ENCODE measurements at places on chromosomes 2 and 18.

- DNase-seq: no peak
Measured at GRCh38 chr2:112793449-112793978, 9.2 kb upstream of the IL1A start.

GRCh38 chr2:178506524-178506923 is 26.3 kb downstream of the PLEKHA3 start:
- DNase-seq: no peak

- DNase-seq: no peak
Measured at GRCh38 chr2:201130524-201131186, 14.7 kb downstream of the CFLAR start.

GRCh38 chr2:210190345-210190744 is 19.1 kb upstream of the KANSL1L start:
- no peak for DNase-seq

GRCh38 chr2:43139996-43140621 is 86.3 kb downstream of the ZFP36L2 start:
- DNase-seq: no peak

GRCh38 chr2:216578325-216578724 is 54.9 kb upstream of the IGFBP2 start:
- DNase-seq: no peak

GRCh38 chr2:100984892-100985307 is 17.2 kb upstream of the RPL31 start:
- peak; percentile 53 for DNase-seq

- no peak for DNase-seq
Measured at GRCh38 chr2:30239308-30239985, 8.1 kb downstream of the LBH start.

DNA sequence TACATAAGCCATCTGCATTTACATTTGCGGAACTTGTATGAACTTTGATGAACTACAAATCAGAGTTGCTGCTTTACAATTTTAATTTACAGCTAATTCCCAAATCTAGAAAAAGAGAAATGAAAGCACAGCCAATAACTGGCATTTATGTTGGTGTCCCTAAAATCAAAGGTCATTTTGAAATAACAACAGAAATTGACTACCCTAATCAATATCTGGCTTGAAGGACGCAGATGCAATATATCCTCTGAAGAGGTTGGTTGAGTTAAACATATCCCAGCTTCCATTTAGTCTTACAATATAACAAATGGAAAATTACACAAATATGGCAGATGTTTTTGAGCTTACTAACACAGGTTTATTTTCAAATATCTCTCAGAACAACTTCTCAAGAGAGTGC is 177.5 kb downstream of the KCNJ3 start:
- no peak for DNase-seq

DNA sequence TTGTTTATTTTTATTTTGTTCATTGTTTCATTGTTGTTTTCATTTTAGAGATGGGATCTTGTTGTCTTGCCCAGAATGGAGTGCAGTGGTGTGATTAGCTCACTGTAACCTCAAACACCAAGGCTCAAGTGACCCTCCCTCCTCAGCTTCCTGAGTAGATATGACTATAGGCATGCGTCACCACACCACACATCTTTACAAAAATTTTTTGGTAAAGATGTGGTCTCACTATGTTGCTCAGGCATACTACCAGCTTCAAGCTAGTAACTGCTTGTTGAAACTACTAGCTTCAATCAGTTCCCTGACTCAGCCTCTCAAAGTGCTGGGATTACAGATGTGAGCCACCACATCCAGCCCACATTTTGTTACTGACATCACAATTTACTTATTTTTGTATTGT is 14.8 kb downstream of the FAM237A start:
- no peak for DNase-seq

GRCh38 chr2:119011162-119011909 is 69.3 kb downstream of the MARCO start:
- DNase-seq: peak; percentile 28

DNA sequence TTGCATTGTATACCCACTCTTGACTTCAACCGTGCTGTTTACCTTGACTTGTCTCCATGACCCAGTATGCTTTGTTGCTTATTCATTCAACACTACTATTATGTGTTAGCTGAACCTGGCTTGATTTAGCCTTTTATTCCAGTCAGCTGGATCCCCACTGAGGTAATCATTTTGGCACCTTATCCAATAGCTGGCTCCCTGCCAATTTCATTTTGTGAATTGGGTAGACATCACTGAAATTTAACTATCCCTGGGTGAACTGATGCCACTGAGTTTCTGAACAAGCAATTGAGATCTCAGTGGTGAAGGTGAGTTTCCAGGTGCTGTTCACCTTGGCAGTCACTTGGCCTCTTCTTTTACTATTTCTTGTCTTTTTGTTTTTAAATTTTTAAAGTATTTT is 584.3 kb downstream of the ADCYAP1 start:
- DNase-seq: no peak

- DNase-seq: no peak
Measured at GRCh38 chr2:18861951-18862350, 272.6 kb upstream of the NT5C1B start.

DNA sequence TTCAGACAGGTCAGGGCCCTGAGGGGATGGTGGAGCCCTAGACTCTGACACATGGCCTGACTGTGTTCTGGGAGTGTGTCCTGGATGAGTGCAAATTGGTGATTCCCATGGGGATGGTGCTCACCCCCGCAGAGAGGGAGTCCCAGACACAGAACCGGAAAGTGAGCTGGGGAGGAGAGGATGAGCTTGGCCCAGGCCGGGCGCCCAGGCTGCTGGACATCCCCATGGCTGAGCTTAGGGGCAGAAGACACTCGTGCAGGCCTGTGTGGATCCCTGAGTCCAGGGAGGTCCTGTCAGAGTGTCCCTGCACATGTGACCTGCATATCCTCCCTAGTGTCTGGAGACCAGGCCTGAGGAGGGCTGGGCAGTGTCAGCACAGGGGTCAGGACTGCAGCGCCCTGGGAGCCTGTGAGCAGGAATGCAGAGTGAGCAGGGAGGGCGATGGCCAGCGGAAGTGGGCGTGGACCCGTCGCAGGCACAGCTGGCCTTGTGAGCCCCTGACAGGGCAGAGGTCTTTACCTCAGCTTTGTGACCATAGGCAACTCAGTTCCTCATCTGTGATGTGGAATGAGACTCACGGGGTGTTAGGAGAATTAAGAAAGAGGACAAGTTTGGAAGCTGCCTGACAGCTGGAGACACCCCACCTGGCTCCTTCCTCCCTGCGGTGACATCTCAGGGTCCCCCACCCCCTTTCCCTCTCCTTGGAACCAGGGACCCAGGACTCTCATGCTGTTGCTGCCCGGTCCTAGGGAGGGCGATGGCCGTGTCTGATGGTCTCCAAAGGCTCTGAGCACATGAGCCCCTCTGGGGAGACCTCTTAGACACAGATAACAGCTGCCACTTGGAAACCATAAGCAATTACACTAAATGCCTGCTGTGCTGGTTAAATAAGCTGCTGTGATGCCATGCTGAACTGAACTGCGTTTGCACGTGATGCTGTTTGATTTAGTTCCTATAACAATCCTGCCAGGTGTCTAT is 62.6 kb upstream of the HS6ST1 start:
- no peak for DNase-seq

GRCh38 chr2:213164263-213164662 is 12.9 kb upstream of the IKZF2 start:
- DNase-seq: no peak

GRCh38 chr2:161170958-161171932 is 11.0 kb downstream of the TANK start:
- DNase-seq: no peak

GRCh38 chr2:197281421-197281820 is 29.2 kb downstream of the ANKRD44 start:
- DNase-seq: no peak

DNA sequence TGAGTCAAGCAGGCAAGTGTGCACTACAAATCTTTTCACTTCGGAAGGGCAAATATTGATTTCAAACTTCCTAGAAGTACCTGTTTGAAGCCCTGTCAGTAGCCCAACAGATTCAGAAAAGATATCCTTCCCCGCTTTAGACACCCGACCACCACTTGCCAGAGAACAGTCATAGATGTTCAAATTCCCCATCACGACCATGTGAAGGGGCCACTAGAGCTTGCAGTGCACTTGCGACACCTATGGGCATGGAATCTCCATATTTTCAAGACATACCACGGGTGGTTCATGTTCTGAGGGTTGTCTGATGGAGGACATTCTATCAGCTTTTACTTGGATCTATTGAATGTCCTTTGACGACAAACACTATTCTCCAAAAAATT is 23.8 kb downstream of the GNLY start:
- DNase-seq: no peak

- DNase-seq: no peak
Measured at GRCh38 chr2:71496156-71496770, 42.9 kb downstream of the DYSF start.

- no peak for DNase-seq
Measured at GRCh38 chr18:44924785-44925499, 244.3 kb downstream of the SETBP1 start.

DNA sequence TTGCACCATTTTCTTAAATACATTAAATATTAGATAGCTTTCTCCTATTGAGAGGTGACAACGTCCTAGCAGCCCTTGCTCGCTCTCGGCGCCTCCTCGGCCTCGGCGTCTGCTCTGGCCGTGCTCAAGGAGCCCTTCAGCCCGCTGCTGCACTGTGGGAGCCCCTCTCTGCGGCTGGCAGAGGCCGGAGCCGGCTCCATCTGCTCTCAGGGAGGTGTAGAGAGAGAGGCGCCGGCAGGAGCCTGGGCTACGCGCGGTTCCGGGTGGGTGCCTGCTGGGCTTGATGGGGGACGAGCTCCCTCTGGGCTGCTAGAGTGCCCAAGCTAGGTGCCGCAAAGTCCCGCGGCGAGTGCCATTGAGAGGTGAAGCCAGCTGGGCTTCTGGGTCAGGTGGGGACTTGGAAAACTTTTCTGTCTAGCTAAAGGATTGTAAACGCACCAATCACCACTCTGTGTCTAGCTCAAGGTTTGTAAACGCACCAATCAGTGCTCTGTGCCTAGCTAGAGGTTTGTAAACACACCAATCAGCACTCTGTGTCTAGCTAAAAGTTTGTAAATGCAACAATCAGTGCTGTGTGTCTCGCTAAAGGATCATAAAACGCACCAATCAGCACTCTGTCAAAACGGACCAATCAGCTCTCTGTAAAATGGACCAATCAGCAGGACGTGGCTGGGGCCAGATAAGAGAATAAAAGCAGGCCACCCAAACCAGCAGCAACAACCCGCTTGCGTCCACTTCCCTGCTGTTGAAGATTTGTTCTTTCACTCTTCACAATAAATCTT is 3.1 kb downstream of the RPRD1A start:
- DNase-seq: no peak

- DNase-seq: no peak
Measured at GRCh38 chr2:186590759-186591505, 1.1 kb downstream of the ITGAV start.

DNA sequence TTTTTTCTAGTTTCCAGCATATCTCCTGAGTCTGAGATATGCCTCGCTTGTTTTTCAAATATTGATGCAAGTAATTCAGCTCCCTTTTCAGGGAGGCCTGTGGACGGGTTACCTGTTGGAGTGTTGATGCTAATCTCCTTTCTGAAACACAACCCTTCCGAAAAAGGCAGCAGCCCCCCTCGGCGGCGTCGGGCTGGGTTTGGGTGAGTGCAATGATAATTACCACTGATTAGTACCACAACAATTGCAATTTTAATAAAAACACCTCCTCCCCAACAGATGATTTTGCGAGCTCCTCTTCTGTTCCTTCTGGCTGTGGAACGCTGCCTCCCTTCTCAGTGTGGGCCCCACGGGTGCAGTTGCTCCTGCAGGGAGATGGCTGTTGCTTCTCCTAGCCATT is 66.3 kb downstream of the PTGR3 start:
- DNase-seq: no peak

- no peak for DNase-seq
Measured at GRCh38 chr2:157479081-157480027, 35.5 kb upstream of the CYTIP start.

DNA sequence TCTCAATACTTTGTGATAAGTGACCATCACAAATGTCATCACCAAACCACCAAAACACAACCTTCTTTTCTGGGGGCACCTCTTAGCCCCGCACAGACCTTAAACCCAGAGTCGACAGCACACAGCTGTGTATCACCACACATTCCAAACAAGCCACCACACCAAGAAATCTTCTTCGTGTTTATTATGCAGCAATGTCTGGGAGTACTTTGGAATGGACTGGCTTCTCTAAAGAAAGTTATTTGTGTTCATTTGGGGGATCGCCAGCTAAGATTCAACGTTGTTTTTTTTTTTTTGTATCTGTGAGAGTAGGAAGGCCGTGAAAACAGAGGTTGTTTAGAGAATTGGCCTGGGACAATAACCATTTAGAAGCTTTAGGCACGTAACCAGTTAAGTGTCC is 1.1 kb upstream of the MTA3 start:
- DNase-seq: no peak

DNA sequence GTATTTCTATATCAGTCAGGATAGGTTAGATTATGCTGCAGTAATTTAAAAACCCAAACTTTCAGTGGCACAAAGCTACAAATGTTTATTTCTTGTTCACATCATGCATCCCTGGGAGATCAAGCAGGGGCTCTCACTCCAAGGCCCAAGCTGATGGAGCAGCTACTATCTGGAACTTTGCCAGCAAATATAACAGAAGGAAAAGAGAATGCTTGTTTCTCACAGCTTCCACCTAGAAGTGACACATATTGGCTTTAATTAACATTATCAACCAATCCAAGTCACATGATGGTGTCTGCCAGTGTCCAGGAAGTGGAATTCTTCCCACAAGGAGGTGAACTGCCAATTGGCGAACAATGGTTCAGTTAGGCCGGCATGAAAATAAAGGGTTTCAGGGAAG is 306.9 kb downstream of the BCL11A start:
- no peak for DNase-seq

GRCh38 chr2:189841019-189841418 is 56.8 kb downstream of the PMS1 start:
- DNase-seq: no peak

- DNase-seq: no peak
Measured at GRCh38 chr2:121608967-121609366, 40.3 kb downstream of the CLASP1 start.

DNA sequence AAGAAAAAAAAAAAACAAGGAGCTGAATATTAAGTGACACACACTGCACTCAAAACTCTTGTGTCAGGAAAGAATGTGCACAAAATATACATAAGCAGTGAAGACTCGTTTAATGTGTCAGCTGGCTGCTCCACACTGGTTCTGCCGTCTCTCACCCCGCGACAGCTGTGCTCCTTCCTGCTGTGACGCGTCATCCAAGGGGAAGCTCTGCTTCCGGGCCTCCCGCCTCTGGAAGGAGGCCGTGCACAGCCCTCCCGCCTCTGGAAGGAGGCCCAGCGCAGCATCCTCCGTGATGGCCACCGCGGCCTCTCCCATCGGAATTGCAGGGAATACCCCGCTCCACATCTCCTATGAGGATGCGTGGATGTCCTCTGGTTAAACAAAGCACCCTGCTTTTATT is 151.0 kb downstream of the HDAC4 start:
- no peak for DNase-seq

Data from GM12892 (cell line).